HTR-8/SVneo (cell line): ENCODE measurements at places on chromosomes 2 and 18.

GRCh38 chr2:98356729-98357128, 10.5 kb downstream of the CNGA3 start:
- DNase-seq, result no peak

- no peak for DNase-seq
Measured at GRCh38 chr2:136022396-136023146, 37.1 kb upstream of the DARS1 start.

DNA sequence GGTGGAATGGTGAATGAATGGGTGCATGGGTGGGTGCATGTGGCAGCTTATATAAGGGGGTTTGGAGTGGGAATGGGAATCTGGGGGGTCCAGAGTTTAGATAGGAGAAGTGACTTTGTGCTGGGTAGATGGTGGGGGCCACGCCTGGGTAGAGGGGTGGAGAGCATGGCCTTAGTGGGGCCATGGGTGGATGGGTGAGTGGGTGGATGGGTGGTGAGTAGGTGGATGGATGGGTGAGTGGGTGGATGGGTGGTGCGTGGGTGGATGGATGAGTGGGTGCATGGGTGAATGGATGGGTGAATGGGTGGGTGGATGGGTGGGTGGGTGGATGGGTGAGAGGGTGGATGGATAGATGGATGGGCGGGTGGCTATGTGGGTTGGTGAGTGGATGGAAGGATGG, 53.9 kb downstream of the MYO7B start:
- DNase-seq, result no peak

- DNase-seq, result no peak
Measured at GRCh38 chr18:14026199-14026598, 106.0 kb downstream of the ZNF519 start.

GRCh38 chr18:79393635-79394533, 1.8 kb upstream of the NFATC1 start:
- peak; percentile 53 for DNase-seq

- no peak for DNase-seq
Measured at GRCh38 chr2:175168564-175168945, 552 bp upstream of the ATF2 start.

GRCh38 chr2:156157670-156158069, 174.9 kb downstream of the NR4A2 start:
- no peak for DNase-seq

DNA sequence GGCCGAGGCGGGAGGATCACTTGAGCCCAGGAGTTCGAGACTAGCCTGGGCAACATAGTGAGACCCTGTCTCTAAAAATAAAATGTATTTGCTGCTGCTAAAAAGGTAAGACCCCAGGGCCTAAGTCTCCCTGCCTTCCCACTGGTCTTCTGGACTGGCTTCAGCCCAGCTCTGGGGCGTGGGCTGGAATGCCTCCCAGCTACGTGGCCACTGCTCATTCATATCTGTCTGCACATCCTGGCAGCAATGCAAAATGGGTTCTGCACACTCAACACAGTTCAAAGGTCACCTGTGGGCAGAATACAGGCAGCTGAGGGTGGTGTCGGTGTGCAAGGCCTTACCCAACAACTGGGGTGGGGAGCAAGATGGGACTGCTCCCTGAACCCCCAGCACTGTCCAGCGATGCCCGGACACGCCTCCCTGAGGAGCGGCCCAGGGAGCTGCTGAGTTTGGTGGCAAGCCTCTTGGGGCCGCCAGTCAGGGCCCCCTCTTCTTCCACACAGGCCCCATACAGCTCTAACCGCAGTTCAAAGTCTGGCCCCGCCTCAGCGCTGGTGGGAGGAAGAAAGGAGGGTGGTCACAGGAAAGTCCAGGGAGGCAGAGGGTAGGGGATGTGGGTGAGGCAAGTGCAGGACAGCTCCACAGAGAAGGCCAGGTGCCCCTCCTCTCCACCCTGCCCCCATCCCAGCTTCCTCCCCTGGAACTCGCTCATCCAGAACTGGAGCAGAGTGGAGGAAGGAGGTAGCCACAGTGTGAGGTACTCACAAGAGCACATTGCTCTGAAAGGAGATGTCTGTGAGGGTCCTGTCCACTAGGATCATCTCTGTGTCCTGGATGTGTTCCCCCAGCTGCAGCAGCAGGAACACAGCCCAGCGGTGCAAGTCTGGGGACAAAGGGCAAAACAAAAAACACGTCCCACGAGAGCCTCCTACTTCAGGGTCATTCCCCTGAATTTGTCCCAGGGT, 8.2 kb downstream of the WDR54 start:
- no peak for DNase-seq

GRCh38 chr2:164515734-164516133, 105.5 kb downstream of the GRB14 start:
- no peak for DNase-seq

DNA sequence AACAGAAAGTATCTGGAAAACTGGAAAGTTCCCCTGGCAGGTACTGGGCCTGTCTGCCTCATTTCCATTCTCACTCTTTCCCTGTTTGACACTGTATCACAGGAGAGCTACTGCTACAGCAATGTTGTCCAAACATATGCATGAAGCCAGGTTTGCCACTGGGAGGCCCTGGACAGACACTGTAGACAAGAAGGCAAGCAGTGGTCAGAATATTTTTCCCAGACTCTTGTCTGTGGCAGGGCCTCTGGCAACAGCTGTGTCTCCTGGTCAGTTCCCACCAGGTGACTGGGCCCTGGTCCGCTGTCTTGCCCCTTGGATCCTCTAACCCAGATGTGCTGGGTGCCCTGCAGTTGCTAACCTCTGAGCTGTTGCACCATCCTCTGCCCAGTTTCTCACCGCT, 178.9 kb upstream of the FANCL start:
- no peak for DNase-seq

DNA sequence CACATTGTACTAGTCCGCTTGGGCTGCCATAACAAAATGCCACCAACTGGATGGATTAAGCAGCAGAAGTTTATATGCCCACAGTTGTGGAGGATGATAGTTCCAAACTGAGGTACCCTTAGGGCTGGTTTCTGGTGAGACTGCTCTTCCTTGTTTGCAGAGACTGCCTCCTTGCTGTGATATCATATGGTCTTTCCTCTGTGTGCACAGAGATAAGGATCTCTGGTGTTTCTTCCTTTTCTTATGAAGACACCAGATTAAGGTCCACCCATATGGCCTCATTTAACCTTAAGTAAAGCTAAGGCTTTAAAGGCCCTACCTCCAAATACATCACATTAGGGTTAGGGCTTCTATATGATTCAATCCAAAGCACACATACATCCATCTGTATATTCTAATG, 738.2 kb upstream of the GCFC2 start:
- DNase-seq, result no peak

DNA sequence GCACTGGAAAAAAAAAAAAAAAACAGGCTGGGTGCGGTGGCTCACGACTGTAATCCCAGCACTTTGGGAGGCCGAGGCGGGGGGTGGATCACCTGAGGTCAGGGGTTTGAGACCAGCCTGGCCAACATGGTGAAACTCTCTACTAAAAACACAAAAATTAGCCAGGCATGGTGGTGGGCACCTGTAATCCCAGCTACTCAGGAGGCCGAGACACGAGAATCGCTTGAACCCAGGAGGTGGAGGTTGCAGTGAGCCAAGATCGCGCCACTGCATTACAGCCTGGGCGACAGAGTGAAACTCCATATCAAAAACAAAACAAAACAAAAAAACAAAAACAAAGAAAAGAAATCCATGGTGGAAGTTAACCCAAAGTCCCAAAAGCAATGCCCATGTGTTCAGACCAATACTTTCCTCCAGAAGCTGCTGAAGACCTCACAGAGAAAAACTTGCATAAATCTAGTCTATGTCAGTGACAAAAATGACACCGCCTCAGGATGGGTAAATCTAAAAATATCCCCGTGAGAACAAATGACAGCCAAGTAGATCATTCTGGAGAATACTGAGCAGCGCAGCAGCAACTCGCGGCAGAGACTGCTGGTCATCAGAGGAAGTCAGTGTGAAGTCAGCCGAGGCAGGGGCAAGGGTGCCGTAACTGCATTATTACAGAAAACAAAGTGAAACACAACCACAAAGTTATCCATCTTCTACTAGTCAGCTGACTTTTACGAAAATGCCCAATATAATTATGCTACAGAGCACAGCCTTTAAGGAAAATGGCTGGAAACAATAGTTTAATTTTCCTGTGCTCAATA, 41.0 kb downstream of the LPIN2 start:
- DNase-seq, result no peak

GRCh38 chr2:218986148-218986761, 1.3 kb upstream of the FEV start:
- DNase-seq, result no peak

DNA sequence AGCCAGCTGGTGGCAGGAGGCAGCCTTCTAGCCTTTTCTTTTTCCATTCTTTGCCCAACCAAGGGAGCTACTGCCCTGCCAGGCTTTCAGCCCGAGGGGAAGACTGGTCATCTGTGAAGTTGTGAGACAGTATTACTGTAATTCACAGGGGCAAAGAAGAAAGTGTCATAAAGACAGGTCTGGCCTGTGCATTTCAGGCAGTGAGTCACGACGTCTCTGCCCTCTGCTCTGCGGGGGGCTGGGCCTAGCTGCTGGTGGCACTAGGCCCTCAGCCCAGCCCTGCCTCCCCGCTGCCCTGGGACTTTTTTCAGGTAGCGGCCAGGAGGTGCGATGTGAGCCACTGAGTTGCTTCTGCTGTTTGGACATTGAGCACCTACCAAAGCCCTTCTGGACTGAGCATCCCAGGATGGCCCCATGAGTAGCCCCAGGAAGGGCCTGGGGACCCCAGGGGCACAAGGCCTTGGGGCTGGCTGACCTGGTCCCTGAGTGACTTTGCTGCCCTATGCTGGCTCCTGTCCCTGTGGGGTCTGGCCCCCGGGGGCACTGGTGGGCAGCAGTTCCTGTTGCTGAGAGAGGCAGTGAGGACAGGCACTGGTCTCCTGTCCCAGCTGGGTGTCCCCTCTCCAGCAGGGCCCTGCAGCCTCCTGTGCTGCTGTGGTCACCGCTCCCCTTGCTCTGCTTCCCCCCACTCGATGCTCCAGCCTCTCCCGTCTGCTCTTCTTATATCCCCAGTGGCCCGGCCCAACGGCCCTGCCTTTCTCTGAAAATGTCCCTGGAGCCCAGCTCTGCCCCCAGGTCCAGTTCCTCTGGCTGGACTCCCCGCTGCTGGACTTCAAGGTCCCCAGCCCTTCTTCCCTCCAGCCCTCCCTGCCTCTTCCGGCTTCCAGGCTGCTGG, 7.0 kb downstream of the INHBB start:
- DNase-seq, result no peak

DNA sequence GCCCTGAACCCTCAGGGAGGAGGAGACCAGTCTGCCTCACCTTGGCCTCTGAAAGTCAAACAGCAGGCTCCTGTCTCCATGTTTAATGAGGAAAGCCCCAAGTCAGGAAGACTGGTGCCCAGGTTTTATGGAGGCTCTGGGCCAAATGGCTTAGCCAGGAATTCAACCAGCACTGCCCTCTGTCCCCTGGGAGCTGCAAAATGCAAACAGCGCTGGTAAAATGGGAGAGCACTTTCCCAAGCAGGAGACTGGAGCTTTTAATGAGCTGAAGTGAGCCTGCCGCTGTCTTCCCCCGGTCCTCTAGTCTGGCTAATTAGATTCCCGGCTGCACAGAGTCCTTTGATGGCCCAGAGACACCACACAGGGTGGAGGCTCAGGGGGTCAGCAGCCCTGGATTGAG, 276.0 kb upstream of the TRIB2 start:
- no peak for DNase-seq
